ENCODE measurements at places on chromosomes 7 and 10.

GRCh38 chr7:767941-768731, 41.1 kb upstream of the PRKAR1B start:
- no peak for DNase-seq

- DNase-seq: no peak
Measured at GRCh38 chr7:130365511-130366441, 14.5 kb upstream of the CPA1 start.

- DNase-seq: no peak
Measured at GRCh38 chr7:73433924-73434700, 534 bp downstream of the FZD9 start.

DNA sequence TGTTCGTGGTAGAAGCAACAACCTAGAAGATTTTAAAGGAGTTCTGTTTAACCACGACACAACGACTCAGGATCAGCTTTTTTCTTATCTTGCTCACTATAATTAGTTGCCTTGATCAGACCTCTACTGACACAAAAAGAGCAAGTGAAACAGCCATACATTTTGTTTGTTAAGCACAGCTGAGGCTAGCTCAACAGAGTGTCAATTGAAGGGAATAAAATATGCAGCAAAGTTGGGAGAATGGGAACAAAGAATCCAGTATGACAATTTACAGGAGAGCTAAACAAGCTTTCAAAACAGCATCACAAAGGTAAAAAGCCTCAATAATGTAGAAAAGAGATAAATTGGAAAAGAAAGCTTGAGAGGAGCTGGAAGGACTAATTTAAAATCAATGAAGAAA, 40.5 kb upstream of the HERPUD2 start:
- DNase-seq: no peak

DNA sequence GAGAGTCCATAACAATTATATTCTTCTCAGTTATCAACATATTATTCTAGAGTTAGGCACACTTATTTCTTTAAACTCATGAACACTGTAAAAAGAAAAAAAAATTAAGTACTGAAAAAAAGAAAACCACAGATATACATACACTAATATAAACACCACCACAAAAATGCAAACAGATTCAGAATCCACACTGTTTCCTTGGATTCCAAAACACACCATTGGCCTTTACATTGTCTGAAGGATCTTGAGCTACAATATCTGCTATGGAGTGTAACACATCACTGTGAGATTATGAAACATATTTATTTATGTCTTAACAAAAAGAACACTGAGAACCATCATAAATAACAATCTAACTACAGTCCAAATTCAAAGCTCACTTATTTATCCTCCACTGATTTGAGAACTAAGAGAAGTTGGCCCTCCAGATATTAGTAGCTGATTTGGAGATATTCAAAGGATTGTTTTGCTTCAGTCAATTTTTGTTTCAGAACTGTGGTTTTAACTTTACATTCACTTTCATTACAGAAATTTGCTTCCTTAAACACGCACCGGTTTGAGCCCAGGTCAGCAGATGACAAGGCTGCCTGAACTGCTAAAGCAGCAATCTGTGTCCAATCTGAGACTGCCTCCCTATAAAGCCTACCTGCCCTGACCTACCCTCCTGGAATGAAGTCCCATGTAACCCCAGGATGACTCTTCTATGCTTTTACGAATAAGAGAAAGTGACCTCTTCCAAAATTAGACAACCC, 47.0 kb upstream of the CDK1 start:
- DNase-seq: no peak

- DNase-seq: no peak
Measured at GRCh38 chr7:55432939-55433784, 68.0 kb downstream of the LANCL2 start.
